ENCODE measurements at places on chromosomes 13 and 19.

GRCh38 chr13:83327091-83327490 is 555.2 kb downstream of the SLITRK1 start:
- no peak for DNase-seq

DNA sequence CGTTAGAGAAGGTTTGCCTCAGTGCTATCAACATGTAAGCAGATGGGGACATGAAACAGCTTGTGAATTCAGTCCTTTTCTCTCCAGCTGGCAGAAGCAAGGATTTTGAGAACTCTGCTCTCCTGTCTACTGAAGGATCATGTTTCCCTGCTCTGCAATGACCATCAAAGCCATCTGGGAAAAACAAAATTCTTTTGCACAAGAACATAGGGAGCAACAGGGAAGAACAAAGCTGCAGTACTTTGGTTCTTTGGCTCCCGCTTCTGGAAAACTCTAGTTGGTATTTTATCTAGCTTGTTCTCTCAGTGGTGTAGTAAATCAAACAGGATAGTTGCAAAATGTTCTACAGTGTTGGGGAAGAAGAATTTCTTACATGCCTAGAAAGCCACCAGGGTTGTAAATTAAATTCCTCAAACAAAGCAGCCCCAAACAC is 270.4 kb downstream of the ENOX1 start:
- no peak for DNase-seq

GRCh38 chr19:29966588-29967249 is 24.7 kb downstream of the URI1 start:
- no peak for DNase-seq

- DNase-seq: no peak
Observed at GRCh38 chr13:74978591-74978990, 503.4 kb downstream of the TBC1D4 start.

- no peak for DNase-seq
Observed at GRCh38 chr13:29935309-29935981, 85.0 kb upstream of the UBL3 start.

GRCh38 chr19:1270213-1270853 is 1.2 kb downstream of the CIRBP start:
- no peak for DNase-seq

DNA sequence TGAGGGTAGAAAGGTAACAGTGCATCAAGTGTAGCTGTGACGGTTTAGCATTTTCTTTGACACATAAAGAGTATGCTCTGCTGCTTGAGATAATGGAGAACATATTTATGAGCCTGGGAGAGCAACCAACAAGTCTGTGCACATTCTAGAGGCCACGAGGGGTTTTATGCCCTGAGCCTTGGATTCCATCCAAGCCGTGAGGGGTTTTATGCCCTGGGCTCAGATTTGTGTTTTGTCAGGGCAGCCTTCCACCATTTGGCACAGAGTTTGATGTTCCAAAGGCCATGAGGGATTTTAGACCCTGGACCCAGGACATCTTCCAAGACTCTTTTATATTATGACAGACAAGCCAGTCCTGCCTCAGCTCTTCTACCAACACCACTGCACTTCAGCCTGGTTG is 106.4 kb downstream of the ZNF486 start:
- no peak for DNase-seq

DNA sequence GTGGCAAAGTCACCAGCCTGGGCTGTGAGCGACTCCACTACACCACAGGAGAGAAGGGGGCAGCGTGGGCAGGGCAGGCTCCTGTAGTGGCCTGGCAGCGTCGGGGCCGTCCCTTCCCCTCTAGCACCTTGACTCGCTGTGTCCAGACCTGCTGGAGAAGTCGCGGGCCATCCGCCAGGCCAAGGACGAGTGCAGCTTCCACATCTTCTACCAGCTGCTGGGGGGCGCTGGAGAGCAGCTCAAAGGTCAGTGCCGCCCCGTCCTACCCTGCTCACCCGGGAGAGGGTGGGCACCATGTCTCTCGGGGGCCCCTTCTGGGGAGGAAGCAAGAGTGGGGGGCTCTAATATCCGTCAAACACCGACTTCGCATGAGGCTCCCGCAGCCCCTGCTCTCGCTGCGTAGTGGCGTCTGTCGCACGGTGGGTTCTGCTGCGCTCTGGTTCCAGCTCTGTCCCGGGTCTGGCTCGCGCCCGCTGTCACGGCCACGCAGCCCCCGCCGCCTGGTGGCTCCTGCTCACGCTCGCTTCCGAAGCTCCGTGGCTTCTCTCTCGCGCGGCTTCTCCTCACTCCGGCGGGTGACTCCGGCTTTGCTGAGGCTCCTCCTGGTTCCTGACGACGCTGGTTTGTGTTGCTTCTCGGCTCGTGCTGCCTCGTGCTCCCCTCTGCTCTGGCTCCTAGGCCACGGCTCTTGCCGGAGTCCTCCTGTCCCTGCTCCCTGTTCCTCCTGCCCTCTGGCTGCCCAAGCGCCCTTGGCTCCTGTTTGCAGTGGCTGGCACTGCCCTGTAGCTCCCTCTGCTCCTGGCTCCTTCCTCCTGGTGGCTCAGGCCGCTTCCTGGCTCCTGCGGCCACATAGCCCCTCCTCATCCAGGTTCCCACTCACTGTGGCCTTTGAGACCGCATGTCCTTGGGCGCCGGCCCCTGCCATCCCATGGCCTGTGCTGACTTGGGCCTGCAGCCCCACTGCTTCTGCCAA is 27.2 kb downstream of the MYH14 start:
- DNase-seq: no peak

- no peak for DNase-seq
Observed at GRCh38 chr19:58568453-58569130, 4.5 kb downstream of the MZF1 start.

- DNase-seq: no peak
Observed at GRCh38 chr13:75771818-75772217, 135.7 kb downstream of the LMO7 start.

DNA sequence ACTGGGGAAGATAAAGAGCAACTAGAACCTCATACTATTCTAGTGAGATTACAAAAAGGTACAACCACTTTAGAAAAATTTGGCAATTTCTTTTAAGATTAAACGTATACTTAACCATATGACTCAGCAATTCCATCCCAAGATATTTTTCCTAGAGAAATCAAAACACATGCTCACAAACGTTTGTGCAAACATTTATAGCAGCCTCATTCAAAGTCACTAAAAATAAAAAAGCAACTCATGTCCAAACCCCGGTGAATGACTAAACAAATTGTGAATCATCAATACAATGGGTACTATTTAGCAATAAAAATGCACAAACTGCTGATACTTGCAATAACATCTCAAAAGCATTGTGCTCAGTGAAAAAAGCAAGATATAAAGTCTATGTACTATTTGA is 121.5 kb downstream of the FRY start:
- DNase-seq: no peak

DNA sequence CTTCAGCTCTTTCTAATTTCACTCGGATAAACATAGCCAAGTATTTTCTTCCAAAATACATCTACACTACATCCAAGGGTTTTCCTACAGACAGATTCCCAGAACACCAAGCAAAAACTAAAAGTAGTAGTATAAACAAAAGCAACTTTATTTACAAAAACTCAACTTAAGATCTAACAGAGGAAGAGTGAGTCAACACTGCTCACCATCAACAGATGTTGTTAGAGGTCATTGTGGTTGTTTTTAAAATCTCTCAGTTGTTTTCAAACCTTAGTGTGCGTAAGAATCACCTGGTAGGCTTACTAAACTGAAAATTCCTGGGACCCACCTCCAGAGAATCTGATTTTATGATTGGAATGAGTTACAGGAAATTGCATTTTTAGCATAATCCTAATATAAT is 631.7 kb upstream of the SGCG start:
- DNase-seq: no peak

DNA sequence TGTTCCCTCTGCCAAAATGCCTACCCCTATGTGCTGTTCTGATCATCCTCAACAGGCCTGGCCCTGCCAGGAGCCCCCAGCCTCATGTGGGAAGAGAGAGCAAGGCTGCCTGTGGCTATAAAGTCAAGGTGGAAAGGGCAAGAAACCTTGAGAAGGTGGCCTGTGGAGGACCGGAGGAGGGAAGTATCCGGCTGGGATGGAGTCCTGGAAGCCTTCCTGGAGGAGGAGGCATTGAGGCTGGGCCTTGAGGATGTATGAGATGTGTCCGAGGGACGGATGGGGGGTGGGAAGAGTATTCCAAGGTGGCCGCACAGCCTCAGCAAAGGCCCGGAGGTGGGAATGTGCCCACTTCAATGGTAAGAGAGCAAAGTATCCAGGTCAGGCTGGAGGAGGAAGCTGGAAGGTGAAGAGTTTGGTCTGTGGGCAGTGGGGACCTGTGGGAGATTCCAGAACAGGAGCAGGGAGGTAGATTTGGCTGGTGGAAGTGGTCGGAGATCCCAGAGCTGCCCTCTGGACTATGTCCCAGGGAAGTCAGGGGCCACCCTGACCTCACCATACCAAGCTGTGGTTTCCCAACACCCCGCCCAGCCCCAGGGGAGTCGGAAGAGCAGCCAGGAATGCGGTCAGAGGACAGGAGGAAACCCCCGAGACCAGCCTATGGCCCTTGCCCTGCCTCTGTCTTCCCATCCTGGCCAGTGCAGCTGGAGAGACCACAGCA is 3.0 kb upstream of the PLIN4 start:
- DNase-seq: peak; percentile 70

- no peak for DNase-seq
Observed at GRCh38 chr13:28429685-28430290, 65.1 kb downstream of the FLT1 start.

- DNase-seq: no peak
Observed at GRCh38 chr19:43743059-43743458, 11.7 kb downstream of the SMG9 start.

DNA sequence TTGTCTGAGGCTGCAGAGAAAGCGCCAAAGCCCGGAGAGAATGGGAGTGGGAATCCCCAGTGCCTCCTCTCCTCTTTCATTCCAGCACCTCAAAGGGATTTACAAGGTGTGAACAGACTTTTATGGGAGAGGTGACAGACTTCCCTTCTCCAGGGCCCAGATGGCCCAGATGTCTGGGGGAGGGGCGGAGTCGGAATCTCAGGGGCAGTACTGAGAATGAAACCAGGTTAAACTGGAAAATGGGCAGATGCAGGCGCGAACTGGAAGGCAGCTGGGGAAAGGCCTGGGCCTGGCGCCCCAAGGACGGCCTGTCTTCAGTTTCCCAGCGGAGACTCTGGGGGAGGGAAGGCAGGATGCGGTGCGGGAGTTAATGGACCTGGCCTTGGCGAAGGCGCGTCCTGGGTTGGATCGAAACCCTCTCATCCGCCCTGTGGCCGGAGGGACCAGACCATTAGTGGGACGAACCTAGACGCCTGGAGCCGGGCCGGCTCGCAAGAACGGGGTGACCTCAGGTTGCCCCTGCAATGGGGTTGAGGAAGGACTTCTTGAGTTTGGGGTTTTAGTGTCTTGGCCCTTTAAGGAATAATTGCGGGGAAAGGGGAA is 592 bp upstream of the TRIP10 start:
- no peak for DNase-seq

DNA sequence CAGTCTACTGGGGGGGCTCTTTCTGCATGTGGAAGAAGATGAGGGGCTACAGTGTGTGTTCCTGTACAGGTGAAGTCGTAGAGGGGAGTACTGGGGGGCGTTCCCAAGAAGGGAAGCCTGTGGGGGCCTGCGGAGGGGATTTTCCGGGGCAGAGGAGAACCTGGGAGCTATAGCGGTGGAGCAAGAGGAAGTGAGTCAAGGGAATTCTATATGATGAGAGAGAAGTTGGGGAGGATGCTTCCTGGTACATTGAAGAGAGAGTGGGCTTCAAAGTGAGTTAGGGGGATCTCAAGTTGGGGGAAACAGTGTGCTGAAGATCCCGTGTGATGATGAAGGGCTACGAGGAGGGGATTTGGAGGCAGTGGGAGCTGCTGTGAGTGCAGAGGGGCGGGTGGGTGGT is 1.9 kb upstream of the CACNG8 start:
- no peak for DNase-seq

DNA sequence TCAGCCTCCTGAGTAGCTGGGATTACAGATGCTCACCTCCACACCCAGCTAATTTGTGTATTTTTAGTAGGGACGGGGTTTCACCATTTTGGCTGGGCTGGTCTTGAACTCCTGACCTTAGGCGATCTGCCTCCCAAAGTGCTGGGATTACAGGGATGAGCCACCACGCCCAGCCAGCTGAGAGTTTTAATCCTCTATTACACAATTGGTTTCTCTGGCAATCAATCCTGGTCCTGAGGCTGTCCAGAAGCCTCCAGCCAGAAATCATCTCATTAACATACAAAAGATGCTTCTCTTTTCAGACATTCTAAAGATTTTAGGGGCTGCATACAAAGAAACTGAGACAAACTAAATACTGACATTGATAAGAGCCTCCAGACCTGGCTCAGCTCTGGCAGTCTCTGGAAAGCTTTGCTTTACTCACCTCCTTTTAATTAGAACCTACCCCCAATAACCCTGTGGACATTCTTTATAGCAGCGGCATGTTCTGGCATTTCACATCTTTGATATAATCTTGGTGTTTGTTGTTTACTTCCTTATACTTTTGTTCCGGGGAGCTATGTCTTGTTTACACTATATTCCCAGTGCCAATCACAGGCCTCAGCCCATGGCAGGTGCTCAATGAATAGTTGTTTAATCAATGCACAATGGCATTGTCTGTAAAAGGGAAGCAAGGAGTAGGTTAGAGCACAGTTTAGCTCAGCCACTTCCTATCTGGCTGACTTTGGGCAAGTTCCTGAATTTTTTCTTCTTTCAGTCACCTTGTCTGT is 4.1 kb upstream of the ZNF724 start:
- DNase-seq: no peak

DNA sequence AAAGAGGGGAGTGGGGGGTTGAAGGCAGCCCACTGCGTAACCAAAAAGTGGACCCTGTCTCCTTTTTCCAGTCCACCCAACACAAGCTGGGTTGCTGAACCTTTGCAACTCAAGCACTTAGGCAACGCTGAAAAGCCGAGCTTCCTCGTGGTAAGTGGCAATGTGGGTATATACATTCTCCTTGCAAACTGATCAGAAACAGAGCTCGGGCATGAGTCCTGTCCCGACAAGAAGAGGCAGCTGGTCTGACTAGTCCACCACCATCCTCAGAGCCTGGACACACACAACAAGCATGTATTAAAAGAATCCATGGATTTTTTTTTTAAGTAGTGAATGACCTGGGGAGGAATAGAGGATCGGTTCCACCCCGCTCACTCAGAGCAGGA is 240.6 kb upstream of the ZNF507 start:
- DNase-seq: no peak

DNA sequence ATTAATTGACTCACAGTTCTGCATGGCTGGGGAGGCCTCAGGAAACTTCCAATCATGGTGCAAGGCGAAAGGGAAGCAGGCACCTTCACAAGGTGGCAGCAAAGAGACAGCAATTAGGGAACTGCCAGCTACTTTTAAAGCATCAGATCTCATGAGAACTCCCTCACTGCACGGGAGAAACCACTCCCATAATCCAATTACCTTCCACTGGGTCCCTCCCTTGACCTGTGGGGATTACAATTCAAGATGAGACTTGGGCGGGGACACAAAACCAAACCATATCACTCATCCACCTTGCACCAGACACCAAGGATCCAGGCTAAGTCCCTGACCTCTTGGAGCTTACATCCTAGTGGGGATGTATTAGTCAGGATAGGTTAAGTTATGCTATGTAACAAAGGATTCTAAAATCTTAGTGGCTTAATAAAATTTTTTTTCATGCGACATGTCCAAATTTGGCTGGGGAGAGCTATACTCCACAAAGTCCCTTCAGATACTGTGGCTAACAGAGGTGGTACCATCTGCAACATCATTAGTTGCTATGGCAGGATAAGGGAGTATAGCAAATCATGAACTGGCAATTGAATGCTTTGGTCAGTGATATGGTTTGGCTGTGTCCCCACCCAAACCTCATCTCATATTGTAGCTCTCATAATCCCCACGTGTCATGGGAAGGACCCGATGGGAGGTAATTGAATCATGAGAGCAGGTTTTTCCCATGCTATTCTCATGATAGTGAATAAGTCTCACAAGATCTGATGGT is 8.3 kb upstream of the FAM187B start:
- DNase-seq: no peak
